Stimulated activated CD4-positive, alpha-beta T cell treated with anti-CD3 and anti-CD28 coated beads, Interleukin-4, amount 100 ng/mL, for 24 hours (primary cell): ENCODE measurements at places on chromosomes 1 and 21.

DNA sequence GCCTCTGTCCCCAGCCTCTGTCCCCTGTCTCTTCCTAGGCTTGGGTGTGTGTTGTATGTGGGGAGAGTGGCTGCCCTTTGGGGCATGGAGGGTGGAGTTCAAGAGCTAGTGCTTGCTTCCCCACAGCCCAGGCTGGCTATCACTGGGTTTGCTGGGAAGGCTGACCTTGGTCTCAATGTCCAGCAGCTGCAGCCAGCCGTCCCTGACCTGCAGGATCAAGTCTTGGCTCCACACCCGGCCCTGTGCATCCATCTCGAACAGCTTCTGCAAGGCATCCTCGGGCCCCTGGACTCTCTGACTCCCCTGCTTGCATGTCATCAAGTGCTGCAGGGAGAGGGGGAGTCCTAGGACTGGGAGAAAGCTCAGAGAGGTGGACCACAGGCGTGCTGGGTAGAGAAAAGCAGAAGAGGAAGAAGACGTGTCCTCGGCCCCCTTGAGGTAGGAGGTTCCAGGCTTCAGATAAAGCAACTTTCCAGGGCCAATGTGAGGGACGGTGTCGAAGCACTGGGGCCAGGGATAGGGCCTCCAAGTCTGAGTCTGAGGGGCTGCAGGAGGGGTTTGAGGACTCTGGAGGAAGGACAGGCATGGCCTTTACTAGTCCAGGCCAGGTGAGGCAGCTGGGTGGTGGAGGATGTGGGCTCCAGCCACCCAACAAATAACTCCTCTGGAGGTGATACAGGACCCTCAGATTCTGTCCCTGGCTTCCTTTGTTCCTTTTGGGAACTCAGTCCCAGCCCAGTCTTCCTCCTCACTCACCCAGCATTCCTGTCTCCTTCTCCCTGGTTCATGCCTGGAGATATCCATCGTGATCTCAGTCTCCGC is 4.0 kb downstream of the EPS8L3 start:
- no peak for DNase-seq

GRCh38 chr1:7401814-7402547 is 369.1 kb upstream of the VAMP3 start:
- no peak for DNase-seq

- no peak for DNase-seq
Observed at GRCh38 chr1:219518907-219519248, 94.0 kb downstream of the ZC3H11B start.

DNA sequence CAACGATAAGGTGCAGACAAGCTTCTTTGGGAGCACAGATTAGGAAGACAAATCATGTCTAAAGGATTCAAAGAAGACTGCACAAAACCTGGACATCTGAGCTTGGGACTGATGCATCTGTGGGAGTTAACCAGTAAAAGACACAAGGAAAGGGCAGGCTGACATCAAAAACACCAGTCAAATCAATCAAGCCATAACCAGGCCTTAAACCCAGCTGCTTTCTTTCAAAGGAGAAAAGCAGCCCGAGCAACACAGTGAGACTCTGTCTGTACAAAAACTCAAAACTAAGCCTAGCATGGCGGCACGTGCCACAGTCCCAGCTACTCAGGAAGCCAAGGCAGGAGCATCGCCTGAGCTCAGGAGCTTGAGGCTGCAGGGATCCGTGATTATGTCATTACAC is 411.6 kb downstream of the SMYD3 start:
- no peak for DNase-seq

DNA sequence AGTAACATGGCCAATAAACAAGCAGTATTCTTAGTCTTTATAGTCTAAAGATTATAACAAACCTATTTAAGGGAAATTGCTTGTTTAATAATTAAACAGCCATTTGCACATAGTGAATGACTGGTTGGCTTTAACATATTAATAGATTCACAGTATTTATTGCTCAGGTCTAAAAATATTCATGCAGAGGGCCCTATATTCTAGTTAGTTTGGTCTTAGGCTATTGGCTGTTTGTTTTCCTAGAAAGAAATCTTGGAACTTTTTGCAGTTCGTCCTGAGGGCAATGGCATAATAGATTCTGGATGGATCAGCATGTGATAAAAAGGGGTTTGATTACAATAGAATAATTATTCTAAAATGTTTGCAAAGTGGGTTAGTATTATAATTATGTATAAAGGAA is 34.7 kb downstream of the BACH1 start:
- no peak for DNase-seq

DNA sequence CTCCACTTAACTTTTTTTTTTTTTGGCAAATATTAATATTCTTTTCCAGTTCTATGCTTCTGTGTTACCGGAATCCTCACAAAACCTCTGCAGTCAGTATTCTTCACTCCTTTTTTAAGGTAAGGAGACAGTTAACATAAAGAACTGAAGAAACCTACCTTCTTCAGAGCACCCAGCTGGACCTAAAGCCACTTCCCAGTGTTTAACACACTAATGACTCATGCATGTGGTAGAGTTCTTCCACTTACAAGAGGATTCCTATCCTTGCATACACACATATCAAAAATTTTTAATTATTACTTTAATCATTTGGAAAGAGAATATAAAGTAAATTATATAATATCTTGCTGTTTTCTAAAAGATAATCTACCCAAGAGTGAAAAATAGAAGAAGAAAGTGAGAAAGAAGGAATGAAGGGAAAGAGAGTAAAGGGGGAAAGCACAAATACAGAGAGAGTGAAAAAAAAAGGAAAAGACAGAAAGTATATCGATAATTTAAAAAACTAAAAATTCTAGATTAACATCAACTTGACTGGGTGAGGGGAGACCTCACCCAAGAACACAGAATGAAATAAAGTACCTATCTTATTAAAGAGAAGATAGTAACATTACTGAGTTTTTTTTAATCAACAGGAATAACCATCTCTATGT is 54.9 kb downstream of the ENAH start:
- no peak for DNase-seq

GRCh38 chr1:101262060-101262459 is 25.2 kb downstream of the S1PR1 start:
- no peak for DNase-seq

GRCh38 chr1:54257876-54258275 is 57.9 kb downstream of the MRPL37 start:
- DNase-seq: no peak

- no peak for DNase-seq
Observed at GRCh38 chr21:45161038-45161945, 86.9 kb downstream of the ADARB1 start.

- DNase-seq: no peak
Observed at GRCh38 chr1:25958465-25958864, 39.4 kb downstream of the PAFAH2 start.
